MV-4-11 (cell line): ENCODE measurements at places on chromosomes 4 and X.

GRCh38 chr4:6492027-6492590, 19.7 kb upstream of the PPP2R2C start:
- no peak for DNase-seq

- peak; percentile 87 for DNase-seq
These were observed 55.7 kb downstream of the ANTXR2 start for GRCh38 chr4:80017125-80017854.

GRCh38 chrX:149040873-149041535, 464.1 kb downstream of the IDS start:
- DNase-seq = no peak

DNA sequence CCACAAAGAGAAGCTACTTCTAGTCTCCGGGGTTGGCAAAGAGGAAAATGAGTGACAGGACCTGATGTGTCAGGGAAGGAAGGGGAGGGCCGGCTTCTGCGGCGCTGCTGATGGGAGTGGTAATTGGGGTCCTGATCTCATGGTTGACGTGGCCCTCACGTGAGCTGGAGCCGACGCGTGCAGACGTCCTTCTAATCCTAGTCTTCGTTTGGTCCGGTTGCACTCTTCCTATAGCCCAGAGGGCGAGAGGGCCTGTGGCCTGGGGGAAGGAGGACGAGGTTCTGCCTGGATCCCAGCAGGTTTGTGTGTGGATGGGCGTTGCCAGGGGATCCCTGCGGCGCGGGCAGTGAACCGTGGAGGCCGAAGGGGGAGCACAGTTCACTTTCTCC, at the start of gene ARMCX1:
TSS of gene ARMCX1 (plus strand) at position 186 of the 389 bp plus-strand sequence. CDS start 2,384 bp downstream, outside the sequence.
- no peak for DNase-seq

GRCh38 chr4:40723728-40724127, 26.0 kb upstream of the NSUN7 start:
- peak; percentile 30 for DNase-seq

- DNase-seq = no peak
These were observed 1.6 kb upstream of the ZC4H2 start for GRCh38 chrX:64977830-64978229.

GRCh38 chr4:152468408-152468807, 67.5 kb downstream of the FBXW7 start:
- DNase-seq = peak; percentile 14

GRCh38 chr4:107978716-107979451, 10.8 kb upstream of the HADH start:
- no peak for DNase-seq

GRCh38 chrX:119684916-119685224, 8.1 kb downstream of the SEPTIN6 start:
- DNase-seq = no peak

DNA sequence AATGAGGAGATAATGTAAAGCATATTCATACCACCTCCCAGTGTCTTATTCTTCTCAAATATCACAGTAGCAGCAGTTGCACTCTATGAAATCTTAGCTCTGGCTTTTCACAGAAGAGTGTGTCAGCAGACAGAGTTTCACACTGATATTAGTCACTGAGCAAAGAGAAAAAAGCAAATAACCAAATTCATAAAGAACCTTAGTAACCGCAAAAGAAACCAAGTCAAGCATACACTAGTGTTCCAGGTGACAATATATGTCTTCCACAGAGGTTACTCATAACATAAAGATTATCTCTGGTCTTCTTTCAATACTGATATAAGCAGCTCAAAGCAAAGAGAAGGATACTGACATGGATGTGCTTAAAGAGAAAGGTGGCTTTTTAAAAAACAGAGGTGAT, 181.7 kb upstream of the EDNRA start:
- DNase-seq = no peak

- no peak for DNase-seq
These were observed 108.0 kb upstream of the PDE5A start for GRCh38 chr4:119736559-119736958.

- no peak for DNase-seq
These were observed 428.9 kb upstream of the GNPDA2 start for GRCh38 chr4:45155081-45155777.

- DNase-seq = no peak
These were observed 6.1 kb downstream of the ENOX2 start for GRCh38 chrX:130896802-130897501.

DNA sequence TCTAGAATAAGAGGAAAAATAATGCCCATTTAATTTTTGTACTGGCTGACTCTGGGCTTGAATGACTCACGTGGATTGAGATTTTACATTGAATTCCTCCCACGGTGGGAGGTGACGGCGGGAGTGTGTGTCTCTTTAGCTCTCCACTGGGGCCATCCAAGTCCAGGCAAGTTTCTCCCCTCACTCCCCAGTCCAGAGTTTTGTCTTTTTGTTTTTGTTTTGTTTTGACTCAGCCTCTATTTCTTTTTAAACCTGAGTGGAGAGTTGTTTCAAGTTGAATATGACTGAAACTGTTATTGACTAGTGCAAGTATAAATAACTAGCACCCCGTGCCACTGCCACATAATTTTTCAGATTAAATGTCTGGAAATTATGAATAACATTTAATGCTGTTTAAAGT, 13.6 kb downstream of the CHST7 start:
- DNase-seq = no peak

DNA sequence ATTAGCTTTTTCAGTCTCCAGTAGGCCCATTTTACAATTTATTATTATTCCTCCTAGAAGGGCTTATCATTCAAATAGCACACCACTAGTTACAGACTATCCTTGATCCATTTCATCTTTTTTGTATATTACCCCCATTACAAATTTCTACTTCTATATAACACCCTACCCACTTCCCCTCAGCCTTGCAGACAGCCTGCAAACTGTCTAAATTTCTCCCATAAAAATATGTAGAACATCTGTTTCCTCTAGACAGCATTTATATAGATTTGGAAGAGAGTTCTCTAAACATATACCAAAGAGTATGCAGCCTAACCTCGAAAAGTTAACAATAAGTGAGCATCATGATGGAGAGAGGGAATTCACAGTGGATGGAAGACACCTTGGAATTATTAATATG, 30.8 kb downstream of the COMMD8 start:
- no peak for DNase-seq

DNA sequence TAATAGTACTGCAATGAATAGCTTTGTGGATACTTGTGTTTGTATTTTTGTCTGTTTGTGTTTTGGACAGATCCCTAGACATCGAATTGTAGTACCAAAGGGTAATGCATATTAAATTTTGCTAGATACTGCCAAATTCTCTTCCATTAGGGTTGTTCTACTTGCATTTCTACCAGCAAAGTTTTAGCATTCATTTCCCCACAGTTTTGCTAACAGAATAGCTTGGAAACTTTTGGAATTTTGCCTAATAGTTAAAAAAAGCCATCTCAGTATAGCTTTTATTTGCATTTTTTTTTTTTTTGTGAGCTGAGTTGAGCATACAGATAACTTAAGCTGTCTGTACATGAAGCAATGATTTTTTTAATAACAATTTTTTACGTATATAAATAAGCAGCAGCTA, 1084.9 kb downstream of the ADGRL3 start:
- no peak for DNase-seq

DNA sequence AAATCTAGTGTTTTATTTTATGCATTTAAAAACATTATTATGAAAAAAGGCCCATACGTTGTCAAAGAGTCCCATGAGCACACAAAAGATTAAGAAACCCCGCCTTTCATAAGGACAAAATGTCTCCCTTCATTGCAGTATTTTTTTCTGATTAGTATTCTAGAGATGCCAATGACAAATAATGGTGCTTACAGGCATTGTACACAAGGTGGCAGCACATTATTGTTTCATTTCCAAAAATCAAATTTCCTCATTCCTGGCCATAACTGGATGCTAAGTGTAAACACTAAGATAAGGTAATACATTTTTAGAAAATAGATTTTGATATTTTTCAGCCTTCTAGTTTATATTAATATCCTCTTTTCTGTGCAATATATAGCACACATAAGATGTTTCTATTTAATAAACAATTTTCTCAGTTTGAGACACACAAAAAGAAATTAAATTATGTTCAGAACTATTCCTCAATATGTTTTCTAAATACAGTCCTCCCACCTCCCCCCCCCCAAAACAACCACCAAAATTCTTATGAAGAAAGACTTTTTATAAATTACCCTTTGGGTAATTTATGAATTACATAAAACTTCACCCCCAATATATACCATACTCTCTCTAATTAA, 47.7 kb downstream of the TIGD2 start:
- DNase-seq = peak; percentile 14

- peak; percentile 83 for DNase-seq
These were observed 50.2 kb downstream of the DDX3X start for GRCh38 chrX:41384051-41384705.

- DNase-seq = no peak
These were observed 65.1 kb upstream of the CCDC160 start for GRCh38 chrX:134171661-134172587.

DNA sequence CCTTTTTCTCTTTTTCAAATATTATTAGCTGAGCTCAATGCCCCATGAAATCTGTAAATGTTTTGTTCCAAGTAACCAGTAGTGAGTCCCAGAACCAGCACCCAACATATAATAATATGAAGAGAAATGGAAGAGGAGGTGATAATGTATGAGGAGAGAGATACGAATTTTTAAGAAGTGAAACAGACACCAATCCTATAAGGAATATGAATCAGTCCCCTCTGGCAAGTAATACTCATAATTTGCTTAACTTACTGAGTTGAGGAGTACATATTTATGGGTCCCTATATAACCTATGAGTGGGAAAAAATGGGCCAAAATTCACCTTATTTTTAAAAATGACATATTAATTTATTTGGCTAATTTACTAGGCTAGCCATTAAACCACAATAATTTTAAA, 8.4 kb upstream of the CBR4 start:
- no peak for DNase-seq

GRCh38 chrX:92270936-92271855, 492.0 kb downstream of the PCDH11X start:
- DNase-seq = no peak

DNA sequence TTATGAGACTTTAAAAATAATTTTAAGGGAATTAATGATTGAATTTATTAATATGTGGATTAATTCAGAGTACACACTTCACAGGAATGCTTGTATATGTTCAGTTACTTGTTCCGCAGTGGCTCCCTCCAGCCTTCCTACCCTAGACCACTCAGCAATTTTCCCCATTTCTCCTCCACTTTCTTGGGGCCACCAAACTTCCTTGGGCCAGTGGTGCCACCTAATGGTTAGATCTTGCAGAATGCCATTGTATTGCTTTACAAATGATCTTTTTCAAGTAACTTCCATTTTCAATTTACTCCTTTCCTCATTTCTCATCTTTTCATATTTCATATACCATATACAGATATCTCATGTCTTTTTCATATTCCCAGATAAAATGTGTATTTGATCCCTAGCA, 3.6 kb upstream of the RNF175 start:
- peak; percentile 21 for DNase-seq

DNA sequence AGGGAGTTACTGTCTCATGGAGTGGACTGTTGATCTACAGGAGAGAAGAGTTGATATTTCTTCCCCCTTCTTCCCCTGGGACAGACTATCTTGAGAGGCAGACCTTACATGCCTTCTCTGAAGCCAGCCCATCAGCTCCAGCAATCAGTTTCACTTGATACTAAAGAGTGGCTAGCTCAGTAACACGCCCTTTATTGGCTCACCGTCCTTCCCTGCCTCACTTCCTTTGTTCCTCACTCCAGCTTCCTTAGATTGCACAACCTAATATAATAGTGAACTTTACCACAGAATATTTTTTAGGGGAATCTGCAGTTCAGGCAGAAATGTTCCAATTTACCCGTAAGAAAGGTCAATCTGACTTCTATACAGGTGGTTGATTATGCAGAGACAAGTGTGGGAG, 128.1 kb upstream of the NDP start:
- DNase-seq = peak; percentile 15

DNA sequence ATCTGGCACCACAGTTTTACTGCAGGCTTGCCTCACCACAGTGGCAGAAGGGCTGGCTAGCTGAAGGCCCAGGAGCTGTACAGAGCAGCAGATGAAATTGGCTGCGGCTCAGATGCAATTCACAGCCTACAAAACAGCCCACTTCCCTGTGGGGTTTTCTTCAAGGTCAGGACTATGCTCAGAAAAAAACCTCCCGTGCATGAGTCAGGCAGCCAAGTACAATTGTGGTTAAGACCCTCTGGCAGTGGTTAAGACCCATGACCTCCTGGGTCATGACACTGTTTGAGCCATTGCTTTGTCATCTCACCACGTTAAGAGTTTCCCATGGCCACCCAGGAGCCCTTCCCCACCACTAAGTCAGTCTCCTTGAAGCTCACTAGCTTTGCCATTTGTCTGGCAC, 276.3 kb downstream of the HNRNPD start:
- DNase-seq = peak; percentile 55

- no peak for DNase-seq
These were observed 30.1 kb upstream of the SCOC start for GRCh38 chr4:140343303-140343702.

DNA sequence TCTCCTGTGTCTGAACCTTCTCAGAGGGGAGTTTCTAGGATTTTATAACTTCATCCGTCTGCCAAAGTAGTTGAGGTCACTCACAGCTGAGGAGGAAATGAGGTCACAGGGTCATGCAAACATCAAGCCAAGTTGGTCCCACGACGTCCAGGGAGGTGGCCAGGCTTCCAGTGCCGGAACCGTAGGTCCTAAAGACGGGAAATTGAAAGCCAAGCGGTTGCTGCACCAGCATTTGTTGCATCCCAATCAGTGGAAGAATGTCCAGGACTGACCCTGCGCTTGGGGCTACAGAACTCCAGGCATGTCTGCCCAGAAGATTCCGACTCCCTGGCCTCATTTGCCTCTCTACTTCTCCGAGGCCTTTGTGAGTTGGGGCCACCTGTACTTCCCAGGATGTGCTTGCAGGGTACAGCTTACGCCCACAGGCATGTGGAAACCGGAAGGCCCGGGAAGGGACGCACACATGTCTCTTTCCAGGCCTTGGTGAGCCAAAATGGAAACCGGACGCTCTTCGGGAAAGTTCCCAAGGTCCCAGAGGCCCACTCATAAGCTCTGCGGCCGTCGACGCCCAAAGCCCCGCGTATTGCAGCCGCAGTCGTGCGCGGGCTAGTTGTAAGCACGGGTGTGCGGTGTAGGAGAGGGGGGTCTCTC, 9.3 kb downstream of the PRDM8 start:
- no peak for DNase-seq

GRCh38 chr4:57114973-57115372, 4.8 kb upstream of the IGFBP7 start:
- DNase-seq = no peak

- DNase-seq = no peak
These were observed 40.6 kb downstream of the CHRDL1 start for GRCh38 chrX:110755061-110755460.

DNA sequence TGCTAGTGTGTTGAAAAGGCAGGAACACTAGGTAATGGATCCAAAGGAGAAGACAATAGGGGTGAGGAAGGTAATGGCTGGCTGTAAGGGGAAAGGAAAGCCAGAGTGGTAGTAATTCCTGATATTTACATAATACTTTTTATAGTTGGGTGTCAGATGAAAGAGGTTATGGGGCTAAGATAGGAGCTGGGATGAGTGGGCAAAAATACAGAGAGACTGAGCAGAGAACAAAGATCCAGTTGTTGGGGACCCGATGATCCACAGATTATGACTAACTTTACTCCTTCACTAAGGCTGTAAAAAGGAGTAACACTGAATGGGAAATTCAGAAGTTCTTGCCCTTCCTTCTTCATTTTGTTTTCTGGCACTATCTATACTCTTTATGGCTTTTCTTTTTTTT, 138.2 kb downstream of the KLHL13 start:
- no peak for DNase-seq

- DNase-seq = no peak
These were observed 11.8 kb downstream of the IQSEC2 start for GRCh38 chrX:53269536-53270107.

- no peak for DNase-seq
These were observed 23.5 kb upstream of the CEP135 start for GRCh38 chr4:55925241-55925640.

GRCh38 chr4:6916587-6917460, 7.2 kb downstream of the TBC1D14 start:
- no peak for DNase-seq
